ENCODE measurements at places on chromosomes 1 and 21.

DNA sequence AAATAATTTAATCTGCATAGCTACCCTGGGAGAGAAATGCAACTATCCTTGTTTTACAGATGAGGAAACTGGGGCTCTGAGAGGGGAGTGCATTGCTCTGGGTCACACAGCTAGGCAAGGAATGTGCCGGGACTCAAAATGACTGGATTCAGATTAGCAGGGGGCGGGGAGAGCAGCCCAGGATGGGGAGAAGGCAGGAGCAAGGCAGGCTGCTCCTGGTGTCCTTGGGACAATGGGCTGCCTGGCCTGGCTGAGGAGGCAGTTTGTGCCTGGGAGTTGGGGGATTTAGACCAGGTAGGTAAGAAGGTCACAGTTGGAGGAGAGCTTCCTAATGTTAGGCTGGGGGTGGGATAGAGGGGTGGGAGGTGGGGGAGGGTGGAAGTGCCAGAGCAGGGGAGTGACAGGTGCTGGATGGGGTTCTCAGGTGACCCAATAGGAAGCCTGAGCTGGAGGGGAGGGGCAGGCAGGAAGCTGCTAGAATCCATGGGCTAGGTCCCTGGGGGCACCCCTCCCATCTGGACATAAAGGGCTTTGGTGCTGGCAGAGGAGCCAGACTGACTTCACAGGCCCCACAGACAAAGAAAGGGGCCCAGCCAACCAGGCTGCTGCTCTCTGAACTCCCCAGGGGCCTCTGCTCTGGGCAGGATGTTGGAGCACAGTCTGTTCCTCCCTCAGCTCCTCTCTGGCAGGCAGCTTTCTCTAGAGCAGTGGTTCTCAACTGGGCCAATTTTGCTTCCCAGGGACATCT lies 29.0 kb downstream of the TRIM62 start:
- DNase-seq: no peak

GRCh38 chr1:34188985-34189384 lies 12.3 kb downstream of the C1orf94 start:
- DNase-seq: no peak

GRCh38 chr1:12450756-12451559 lies 167.1 kb downstream of the DHRS3 start:
- DNase-seq: no peak

DNA sequence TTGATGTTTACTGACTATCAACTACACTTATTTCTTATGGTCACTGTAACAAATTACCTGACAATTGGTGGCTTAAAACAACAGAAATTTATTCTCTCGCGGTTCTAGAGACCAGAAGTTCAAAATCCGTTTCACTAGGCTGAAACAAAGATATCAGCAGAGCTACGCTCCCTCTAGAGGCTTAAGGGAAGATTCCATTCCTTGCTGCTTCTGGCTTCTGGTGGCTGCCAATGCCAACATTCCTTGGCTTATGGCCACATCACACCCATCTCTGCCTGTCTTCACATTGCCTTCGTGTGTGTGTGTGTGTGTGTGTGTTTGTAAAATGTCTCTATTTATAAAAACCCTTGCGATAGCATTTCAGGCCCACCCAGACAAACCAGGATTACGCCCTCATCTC lies 66.4 kb downstream of the LMX1A start:
- no peak for DNase-seq

GRCh38 chr1:160794376-160794775 lies 1.6 kb upstream of the LY9 start:
- DNase-seq: no peak

DNA sequence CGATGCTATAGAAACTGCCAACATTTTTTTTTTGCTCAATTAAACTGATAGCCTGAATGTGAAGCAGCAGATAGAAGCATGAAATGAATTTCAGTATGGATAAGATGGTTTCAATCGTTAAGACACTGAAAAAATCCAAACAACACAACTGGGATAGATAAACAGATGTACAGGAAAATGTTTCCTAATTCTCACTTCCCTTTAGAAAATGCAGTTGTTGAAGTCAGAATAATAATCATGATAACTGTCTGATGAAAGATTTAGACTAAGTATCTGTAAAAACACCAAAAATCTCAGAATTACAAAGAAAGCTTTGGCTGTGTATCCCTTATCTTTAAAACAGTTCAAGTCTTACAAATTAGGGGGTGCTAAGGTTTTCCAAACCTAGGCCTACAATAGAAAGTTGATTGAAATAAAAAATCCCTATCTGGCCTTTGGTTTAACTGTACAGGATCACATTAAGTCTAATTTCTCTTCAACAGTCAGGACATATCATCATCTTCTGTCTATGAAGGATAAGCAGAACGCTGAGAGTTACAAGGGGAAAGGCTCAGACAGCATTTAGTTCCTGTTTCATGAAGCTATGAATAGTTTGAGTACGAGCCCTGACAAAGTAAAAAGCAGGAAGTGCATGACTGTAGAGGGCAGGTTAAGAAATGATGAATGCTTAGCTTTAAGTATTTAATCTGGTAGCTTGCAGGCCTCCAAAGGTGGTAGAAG lies 203.2 kb downstream of the APP start:
- DNase-seq: no peak

DNA sequence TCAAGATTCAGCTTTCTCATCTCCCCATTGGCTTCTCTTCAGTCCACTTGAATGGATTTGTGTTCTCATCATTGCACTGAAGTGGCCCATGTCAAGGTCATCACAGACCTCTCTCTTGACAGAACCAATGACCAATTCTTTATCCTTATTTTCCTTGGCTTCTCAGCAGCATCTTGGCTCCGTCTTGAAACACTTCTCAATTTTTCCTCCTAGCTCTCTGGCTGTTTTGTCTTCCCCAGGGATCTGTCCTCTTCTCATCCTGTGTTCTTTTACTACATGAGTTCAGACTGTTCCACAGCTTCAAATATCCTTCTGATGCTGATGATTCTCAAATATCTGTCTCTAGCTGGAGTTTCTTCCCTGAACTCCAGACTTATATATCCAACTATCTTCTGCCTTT lies 78.6 kb downstream of the COLGALT2 start:
- no peak for DNase-seq

- DNase-seq: no peak
These were observed 14.6 kb upstream of the PAPPA2 start for GRCh38 chr1:176448340-176448739.

DNA sequence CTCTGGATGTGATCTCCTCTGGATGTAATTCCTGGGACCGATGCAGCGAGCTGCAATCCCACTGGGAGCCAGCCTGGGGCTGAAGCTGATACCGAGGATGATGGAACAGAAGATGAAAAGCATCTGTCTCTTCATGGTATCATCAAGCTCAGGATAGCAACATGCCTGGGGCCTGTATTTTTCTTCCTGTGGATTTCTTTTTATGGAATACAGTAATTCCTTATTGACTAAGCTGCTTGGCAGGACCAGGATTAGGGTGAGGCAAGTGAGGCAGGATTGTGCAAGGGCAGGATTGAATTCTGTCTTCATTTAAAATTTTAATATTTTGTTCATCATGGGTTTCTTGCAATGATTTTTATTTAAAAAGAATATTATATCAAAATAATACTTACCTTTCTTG lies 86.6 kb downstream of the SLC25A24 start:
- DNase-seq: no peak

- no peak for DNase-seq
These were observed 435.7 kb upstream of the RUNX1 start for GRCh38 chr21:35484851-35485250.

DNA sequence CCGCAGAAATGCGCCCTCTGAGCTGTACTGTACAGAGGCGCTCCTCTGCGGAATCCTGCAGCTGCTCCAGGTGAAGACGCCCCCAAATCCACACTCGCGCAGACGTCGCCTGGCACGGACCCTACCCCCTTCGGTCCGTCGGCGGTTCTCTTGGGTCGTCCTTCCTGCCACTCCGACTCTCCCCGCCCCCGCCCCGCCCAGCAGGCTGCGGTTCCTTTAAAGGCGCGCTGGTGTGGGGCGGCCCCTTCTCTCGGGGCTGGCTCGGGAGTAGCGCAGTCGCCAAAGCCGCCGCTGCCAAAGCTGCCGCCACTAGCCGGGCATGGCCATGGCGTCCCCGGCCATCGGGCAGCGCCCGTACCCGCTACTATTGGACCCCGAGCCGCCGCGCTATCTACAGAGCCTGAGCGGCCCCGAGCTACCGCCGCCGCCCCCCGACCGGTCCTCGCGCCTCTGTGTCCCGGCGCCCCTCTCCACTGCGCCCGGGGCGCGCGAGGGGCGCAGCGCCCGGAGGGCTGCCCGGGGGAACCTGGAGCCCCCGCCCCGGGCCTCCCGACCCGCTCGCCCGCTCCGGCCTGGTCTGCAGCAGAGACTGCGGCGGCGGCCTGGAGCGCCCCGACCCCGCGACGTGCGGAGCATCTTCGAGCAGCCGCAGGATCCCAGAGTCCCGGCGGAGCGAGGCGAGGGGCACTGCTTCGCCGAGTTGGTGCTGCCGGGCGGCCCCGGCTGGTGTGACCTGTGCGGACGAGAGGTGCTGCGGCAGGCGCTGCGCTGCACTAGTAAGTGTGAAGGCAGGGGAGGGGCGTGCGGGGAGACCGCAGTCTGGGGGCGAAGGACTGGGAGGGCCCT lies at the start of gene RASSF5:
Gene RASSF5, plus strand, starts transcription at position 248 of the 846 bp plus-strand sequence. Its CDS starts 72 bp downstream, at position 320.
- peak; percentile 67 for DNase-seq

- DNase-seq: no peak
These were observed 222.9 kb upstream of the CSF3R start for GRCh38 chr1:36705629-36706028.

- DNase-seq: no peak
These were observed 164.6 kb upstream of the GJB5 start for GRCh38 chr1:34590211-34590623.

- DNase-seq: no peak
These were observed 410 bp upstream of the NUDC start for GRCh38 chr1:26921126-26921539.

DNA sequence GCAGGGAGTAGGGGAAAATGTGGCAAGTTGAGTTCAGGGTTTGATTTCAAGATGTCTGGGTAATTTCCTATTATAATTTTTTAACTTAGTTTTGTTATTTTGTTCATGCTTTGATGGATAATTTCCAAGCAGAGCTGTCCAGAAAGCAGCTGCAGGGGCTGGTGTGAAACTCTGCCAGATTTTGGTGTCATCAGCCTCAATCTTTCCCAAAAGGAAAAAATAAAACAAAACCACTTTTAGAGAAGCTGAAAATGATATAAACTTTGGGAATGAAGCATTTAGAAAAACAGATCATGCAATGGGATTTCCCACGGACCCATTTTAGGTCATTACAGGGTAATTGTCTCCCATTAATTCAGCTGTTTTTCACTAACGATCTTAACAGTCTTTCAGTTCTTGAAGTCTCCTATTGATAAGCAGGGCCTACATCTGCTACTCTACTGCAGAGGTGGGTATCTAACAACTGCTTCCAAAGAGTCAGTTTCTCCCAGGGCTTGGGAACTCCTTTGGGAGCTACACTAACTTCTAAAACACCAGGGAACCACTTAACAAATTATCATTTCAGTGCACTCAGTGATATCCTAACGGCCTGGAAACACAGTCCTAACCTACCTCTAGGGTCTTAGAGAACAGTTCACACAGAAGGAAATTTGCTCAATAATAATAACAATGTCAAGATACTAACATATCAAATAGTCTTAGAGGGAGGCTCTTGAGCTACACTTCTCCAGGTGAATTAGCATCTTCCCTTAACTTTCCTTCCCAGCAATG lies 12.3 kb downstream of the ZNF436 start:
- DNase-seq: no peak

DNA sequence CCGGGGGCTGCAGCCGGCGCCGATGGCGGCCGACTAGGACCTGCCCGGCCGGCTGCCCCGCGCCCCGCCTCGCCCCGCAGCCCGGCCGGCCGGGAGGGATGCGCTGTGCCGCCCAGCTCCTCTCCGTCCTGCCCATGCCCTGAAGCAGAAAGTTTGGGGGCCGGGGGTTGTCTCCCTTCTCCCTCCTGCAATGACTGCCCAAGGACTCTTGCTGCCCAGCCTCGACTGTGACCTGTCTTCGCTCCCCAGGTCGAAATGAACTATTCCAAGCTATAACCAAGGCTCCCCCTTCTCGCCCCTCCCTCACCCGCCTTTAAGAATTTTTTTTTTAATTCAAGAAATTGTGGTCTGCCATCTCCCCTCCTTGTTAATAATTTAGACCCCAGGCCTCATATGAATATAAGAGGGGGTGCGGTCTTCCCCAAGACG lies 361 bp downstream of the TMCC2 start:
- DNase-seq: no peak

- no peak for DNase-seq
These were observed 53.8 kb downstream of the LYPLAL1 start for GRCh38 chr1:219227360-219228057.

GRCh38 chr1:200448034-200448762 lies 38.4 kb upstream of the ZNF281 start:
- no peak for DNase-seq

DNA sequence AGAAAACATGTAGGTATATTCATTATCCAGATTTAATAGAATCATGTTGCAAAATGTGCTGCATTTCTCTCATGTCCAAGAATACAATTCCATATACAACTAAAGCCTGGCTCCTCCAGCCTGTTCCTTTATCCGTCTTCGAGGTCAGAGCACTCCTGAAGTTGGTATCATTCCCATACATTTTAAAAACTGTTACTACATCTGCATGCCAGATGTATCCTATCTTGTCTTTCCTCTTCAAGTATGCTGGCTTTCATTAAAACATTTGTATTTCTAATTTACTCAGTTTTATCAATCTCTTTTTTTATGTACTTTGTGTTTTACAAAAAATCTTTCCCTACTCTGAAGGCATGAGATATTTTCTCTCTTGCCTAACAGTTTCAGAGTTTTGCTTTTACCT lies 536.6 kb upstream of the USP24 start:
- DNase-seq: no peak

DNA sequence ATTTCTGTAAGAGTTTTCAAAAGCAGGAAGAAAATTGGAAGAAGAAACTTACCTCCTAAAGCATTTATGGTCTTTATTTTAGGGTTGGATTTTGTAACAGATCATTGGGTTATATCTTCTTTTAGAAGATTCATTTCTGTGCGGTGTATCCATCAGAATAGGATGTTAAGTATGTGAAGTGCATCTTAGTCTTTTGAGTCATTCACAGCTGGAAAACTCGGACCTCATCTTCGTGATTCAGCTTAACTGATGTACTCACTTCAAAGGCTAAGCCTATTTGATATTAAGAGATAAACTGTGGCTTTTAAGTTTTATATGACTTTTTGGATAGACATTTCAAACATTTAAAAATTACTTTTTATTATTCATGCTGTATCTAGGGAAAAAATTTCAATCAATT lies 56.3 kb downstream of the GIPC2 start:
- DNase-seq: no peak

DNA sequence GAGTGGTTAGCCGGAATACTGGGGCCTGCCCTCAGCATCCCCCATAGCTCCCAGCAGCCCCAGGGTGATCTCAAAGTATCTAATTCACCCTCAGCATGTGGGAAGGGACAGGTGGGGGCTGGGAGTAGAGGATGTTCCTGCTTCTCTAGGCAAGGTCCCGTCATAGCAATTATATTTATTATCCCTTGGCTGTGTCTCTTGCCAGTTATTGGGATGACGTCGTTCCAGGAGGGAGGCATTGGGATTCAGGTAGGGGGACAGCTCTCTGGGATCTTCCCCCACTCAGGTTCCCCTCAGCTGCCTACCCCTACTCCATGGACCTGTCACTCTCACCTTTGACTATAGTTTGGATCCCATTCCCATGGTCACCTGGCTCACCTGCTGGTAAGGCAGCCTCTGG lies 11.9 kb upstream of the PEAR1 start:
- DNase-seq: no peak

Data from stimulated activated CD8-positive, alpha-beta memory T cell treated with anti-CD3 and anti-CD28 coated beads, Interleukin-2, amount 100 ng/mL, for 1 hour (primary cell).